Kidney capillary endothelial cell (primary cell): ENCODE measurements at places on chromosomes 13 and 19.

DNA sequence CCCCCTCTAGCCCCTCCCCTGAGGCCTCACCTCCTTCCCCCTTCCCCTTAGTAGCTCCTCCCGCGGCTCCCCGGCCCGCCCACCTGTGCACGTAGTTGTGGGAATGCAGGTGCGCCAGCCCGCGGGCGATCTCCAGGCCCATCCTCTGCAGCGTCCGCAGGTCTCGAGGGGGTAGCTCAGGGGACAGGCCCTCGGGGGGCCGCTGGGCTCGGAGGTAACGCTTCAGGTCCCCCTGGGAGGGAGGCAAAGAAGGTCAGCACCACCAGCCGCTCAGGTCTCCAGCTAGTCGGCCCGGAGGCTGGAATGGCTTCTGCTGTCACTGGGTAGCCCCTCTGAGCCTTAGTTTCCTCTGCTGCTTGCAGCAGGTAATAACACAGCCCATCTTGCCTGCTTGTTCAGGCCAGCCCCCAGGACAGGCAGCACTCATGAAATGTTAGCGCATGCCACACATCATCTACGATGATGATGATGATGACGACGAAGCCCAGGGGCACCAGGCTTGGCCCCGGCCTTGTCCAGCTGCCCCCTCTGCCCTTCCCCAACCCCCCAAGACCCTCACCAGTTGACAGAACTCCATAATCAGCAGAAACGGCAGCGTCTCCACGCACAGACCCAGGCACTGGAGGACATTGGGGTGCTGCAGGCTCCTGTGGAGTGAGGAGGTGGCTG, 9.2 kb downstream of the LMTK3 start:
- no peak for DNase-seq

GRCh38 chr19:4181053-4181508, 1.3 kb downstream of the SIRT6 start:
- no peak for DNase-seq

DNA sequence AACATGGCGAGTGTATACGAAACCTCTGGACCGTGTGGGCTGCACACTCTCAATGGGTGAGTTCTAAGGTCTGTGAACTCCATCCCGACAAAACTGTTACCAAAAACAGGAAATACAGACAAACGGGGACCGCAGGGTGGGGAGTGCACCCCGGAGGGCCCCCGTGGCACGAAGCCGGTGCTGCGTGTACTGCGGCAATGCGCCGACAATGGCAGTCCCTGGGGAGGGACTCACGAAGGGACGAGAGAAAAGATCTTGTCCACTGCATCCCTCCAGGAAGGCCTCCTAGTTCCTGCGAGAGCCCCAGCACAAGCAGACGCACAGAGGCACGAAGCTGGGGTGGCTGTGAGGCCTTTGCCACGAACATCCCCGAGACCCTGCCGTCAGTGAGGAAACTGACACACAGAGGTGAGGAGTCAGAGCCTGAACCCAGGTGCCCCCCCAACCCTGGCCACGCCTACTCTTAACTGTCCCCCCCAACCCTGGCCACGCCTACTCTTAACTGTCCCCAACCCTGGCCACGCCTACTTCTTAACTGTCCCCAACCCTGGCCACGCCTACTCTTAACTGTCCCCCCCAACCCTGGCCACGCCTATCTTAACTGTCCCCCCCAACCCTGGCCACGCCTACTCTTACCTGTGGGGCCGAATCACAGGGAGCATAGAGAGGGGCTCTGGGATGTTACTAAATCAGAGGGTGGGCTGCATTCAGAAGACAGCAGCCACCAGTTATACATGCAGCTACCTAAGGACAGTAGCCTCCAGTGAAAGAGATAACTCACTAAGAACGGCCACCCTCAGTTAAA, 4.2 kb downstream of the MED16 start:
- DNase-seq = no peak

DNA sequence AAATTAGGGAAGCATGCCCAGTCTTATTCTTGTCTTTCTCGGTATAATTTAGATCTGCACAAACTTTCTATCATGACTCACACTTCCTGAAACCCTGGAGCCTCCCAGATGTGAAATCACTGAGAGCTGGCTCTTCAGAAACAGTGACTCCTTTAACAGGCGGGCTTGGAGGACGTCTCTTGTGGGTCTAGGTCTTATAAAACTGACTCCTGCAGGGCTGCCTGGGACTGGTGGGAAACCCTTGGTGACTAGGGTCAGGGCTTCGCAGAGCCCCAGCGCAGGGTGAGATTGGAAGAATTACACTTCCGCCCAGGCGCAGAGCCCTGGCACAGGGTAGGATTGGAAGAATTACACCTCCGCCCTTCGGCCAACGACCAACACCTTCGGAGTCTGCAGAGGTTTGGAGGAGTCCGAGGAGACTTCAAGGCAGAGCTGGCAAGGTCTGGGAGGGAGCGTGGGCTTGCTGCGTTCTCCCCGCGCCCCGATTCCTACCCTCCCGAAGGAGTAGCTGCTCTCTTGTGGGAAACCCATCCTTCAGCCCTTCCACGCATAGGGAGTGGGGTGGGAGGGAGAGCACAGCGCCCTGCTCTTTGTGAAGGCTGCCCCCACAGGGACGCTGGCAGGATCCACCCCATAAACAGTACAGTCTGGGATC, 43.4 kb upstream of the MAP3K10 start:
- DNase-seq = peak; percentile 64

GRCh38 chr13:23928985-23929384, 31.7 kb upstream of the C1QTNF9B start:
- peak; percentile 93 for DNase-seq

DNA sequence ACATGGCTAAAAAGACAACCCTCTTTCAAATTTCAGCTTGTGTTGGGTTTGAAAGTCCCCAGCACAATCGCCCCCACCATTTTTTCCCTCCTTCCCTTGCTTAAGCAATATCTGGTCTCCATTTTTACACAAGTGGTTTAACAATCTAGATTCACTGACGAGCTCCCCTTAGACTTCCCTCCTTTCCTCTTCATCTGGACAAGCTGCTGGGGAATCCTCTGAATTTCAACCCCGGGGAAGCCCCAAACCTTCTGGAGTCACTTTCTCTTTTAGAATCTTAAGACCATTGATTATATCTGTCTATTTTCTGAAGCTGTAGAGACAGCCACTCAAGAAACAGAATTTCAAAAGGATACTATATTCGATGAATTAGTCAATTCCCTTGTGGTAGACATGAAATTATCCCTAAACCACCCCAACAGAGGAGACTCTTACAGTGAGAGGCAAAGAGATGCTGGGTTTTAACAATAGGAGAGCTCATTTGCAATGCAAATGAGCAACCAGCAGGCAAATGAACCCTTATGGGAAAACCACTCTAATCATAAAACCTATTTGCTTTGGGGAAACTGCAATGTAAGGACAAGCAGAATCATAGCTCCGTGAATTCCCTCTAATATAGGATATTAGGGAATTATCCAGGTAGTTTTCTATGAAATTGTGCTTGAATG, 78.9 kb downstream of the TEX26 start:
- DNase-seq = no peak

DNA sequence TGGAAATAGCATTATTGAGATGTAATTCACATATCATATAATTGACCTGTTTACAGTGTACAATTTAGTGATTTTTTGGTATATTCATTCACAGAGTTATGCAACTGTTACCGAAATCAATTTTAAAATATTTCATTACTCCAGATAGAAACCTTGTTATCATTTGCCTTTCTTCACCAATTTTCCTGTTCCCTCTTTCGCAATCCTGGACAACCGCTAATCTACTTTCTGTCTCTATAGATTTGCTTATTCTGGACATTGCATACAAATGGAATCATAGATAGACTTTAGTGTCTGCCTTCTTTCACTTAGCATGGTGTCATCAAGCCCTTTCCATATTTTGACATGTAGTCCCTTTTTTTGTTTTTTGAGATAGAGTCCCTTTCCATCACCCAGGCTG, 19.2 kb downstream of the MAB21L1 start:
- no peak for DNase-seq

GRCh38 chr19:19034204-19034624, 811 bp downstream of the ARMC6 start:
- peak; percentile 65 for DNase-seq

DNA sequence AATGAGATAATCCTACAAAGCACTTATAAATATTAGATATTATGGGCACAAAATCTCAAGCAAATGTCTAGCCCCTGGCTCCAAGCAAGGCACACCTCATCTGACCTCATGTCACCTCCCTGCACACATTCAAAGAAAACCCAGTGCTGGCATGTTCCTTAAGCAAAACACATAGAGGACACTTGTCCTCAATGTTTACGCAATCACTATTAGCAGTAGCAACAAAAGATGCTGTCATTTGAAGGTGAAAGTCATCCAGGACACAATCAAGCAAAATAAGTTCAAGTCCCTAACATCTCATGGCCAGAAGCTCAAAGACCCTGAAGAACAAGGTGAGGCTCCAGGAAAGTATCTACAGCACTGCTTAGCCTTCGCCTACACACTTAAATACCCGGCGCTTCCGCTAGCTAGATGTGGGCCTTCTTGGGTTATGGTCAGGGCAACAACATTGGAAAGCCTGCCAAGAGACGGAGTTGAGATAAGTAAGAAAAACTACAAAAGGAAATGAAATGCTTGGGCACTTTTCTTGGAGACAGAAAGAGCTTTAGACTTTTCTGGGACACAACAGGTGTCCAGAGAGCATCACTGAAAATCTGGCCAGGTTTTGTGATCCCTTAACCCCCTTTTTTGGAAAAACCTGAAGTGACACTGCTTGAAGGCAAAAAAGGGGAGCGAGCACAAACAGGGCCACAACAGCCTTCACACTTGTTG, 85.7 kb downstream of the FOXO1 start:
- no peak for DNase-seq

DNA sequence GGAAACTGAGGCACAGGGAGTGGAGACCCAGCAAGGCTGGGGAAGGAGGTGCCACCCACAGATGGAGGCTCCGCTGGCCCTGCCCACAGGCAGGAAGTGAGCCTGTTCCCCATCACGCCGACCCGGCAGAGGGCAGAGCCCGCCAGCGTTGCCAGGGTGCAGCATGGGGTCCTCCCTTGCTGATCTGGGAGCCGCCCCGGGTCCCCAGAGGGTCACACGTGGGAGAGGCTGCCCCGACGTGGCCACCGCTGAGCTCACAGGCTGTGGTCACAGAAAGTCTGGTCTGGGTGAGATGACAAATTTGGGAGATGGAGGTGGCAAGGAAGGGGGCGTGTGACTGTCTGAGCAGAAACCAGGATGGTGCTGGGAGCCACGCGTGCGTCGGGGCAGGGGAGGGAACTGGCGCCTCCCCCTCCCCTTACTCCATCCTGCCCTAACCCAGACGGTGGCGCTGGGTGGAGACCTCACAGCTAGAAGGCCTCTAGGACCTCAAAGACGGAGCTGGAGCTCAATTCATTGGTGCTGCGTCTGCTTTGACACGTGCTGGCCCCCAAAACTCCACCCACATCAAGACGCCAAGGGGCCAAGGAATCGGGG, 7.7 kb downstream of the MEX3D start:
- DNase-seq = no peak

DNA sequence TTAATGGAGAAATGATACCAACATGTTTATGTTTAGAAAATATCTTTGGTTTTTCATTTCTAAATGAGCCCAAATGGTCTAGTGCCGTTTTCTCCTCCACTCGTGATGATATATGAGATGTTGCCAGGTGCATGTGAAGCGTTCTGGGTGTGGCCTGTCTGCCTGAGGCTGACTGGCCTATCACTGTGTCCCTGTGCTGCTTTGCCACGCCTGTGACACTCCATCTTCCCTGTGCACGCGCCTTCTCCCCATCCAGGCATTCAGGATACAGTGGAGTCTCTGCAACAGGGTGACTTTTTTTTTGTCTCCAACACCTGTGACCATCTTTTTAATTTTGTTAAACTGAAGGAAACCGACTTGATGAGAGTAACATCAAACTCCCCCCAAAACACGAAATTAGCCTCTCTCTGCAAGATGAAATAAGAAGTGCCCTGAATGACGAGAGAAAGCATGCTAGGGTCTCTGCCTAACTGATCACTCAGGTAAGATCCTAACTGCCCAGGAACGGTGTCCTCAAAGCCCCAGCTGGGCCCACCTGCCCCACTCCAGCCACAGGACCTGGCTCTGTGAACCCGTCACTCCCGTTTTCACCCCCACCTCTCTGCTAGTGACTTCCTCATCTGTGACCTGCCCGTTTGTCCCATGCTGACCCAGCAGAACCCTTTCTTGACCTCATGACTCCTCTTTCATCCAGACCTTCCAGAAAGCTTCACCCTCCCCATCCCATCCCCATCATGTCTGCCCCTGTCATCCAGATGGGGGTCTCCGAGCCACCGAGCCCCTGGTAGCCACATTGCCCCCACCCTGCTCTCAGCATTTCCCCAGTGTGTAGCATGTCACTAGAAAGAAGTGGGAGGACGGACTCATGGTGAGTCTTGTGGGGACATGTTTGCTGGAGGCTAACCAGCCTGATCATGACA, 33.2 kb upstream of the TFDP1 start:
- DNase-seq = no peak

DNA sequence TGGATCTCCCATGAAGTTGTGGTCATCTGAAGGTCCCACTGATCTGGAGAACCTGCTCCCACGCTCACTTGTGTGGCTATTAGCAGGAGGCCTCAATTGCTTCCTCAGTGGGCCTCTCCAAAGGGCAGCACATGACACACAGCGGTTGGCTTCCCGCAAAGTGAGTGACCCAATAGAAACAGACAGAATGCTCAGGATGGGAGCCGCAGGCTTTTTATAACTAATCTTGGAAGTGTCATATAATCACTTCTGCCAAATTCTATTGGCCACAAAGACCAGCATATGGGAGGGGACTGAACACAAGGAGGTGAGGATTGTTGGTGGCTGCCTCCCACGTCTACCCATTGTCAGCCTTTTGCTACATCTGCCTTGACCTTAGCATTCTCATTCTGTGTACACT, 22.1 kb upstream of the EHD2 start:
- DNase-seq = no peak

DNA sequence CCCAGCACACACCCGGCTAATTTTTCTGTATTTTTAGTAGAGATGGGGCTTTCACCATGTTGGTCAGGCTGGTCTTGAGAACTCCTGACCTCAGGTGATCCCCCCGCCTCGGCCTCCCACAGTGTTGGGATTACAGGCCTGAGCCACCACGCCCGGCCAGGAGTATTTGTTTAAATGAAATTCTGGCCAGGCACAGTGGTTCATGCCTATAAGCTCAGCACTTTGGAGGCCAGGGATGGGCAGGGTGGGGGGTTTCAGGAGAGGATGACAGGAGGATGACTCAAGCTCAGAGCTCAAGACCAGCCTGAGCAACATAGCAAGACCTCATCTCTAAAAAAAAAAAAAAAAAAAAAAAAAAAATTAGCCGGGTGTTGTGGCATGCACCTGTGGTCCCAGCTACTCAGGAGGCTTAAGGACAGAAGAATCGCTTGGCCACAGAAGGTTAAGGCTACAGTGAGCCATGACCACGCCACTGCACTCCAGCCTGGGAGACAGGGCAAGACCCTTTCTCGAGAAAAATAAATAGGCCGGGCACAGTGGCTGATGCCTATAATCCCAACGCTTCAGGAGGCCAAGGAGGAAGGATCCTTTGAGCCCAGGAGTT, 8.2 kb upstream of the DHDH start:
- no peak for DNase-seq

GRCh38 chr19:20478936-20479335, 86.6 kb downstream of the ZNF737 start:
- DNase-seq = no peak
